ENCODE measurements at places on chromosomes 11 and 22.

- DNase-seq, result no peak
Measured at GRCh38 chr11:104043142-104043541, 6.7 kb downstream of the DDI1 start.

GRCh38 chr11:122696662-122697061, 41.1 kb downstream of the UBASH3B start:
- DNase-seq, result no peak

- no peak for DNase-seq
Measured at GRCh38 chr22:20076627-20077172, 3.3 kb upstream of the DGCR8 start.

- DNase-seq, result no peak
Measured at GRCh38 chr11:31628111-31628510, 118.5 kb downstream of the ELP4 start.

- no peak for DNase-seq
Measured at GRCh38 chr22:33404723-33405122, 346.5 kb upstream of the SYN3 start.

- DNase-seq, result no peak
Measured at GRCh38 chr11:123061403-123062157, at the start of gene HSPA8. TSS of gene HSPA8 (minus strand) at chr11:123062136. CDS start at chr11:123061324, 812 bp downstream.

DNA sequence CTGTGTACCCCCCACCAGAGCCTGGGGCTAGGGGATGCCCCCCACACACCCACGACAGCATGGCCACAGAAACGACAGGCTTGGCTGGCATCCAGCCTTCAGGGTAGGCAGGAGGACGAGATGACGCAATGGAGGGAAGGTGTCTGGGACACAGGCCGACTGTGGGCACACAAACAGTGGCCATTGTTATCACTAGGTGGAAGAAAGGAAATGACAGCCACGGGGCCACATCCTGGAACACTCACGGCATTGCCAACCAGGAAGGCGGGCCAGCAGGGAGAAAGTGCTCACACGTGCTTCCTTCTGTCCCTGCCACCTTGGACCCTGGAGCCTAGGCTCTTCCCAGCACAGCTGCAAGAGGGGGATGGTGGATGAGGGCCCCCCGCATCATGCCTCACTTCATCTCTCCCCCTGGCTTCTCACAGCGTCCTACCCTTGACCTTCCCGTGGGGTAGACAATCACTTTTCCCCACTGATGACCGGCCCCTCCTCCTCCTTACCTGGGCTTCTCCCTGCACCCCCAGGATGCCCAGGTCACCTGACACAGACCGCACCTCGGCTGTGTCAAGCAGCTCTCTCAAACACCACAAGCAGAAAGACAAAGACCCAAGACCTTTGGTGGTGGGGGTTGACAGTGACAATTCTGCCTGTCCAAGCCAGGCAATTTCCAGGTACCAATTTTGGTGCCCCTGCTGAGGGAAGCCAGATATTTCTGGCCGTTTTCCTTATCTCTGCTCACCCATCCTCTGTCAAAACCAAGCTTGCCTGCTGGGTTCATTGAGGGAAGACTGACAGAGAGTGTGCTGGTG, 8.6 kb downstream of the PLA2G6 start:
- no peak for DNase-seq

DNA sequence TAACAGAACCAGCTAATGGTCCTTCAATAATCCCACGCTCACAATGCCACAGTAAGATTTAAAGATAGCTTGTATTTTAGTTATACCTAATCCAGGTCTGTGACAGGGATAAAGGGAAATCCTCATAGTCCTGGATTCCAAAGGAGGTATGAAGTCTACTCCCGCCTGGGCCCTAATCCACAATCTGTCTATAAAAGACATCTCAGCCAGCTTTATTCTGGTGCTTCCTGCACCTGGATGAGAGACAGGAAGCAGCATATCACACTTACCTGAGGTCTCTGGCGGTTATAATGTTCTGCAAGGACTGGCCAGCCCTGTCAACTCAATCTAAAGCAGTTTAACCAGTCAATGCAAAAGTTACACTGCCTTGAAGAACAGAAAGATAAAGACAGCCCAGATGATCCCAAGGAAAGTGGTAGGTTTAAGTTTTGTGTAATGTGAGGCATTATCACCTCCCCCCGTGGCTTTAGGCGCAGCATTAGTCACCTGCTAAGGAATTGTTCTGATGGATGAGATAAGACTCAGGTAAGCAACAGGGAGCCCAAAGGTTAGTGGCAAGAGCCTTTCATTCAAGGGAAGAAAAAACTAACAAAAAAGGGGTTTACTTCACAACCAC, 57.6 kb downstream of the PLEKHA7 start:
- no peak for DNase-seq

GRCh38 chr22:21445437-21446127, 21.6 kb upstream of the TMEM191C start:
- no peak for DNase-seq

- DNase-seq, result no peak
Measured at GRCh38 chr11:25787416-25787815, 544.5 kb upstream of the ANO3 start.
